ENCODE measurements at places on chromosomes 6 and 20.

GRCh38 chr20:8129211-8129976 is 2.7 kb upstream of the PLCB1 start:
- DNase-seq: no peak

GRCh38 chr6:6565069-6565468 is 23.5 kb upstream of the LY86 start:
- no peak for DNase-seq

GRCh38 chr6:19665613-19665909 is 171.6 kb upstream of the ID4 start:
- DNase-seq: peak; percentile 22

- peak; percentile 45 for DNase-seq
These were observed 7.6 kb downstream of the ARFGEF2 start for GRCh38 chr20:48928832-48929725.

DNA sequence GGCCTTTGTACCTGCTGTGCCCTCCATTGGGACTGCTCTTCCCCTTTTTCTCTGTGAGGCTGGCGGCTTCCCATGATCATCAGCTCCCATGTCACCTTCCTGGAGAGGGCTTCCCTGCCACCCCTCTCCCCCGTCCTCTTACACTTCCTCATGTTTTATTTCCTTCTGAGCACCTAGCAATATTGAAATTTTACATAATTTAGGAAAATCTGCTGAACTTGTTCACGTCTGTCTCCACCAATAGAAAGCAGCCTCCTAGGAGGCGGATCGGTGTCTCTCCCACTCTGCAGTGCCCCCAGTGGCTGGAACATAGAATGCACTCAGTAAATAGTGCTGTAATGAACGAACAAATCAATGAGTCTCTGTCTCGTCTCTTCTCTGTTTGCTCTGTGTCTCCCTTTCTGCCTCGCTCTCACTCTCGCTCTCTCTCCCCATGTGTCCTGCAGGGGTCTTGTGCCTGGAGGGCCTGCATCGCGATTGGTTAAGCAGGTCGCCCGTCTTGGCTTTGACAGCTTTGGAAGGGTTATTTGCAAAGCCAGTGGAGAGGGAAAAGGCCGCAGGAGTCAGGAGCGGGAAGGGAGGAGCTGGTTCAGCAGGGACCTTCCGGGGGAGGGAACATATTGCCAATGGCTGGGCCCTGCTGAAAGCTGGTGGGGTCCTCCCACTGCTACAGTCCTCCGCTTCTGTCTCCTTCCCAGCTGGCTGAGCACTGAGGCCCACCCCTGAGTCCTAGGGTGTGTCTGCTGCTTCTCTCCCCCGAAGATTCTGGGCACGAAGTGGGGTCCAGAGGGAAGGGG is 12.1 kb upstream of the OCSTAMP start:
- DNase-seq: peak; percentile 56

Data from fibroblast of upper back skin (primary cell).